CD4-positive, CD25-positive, alpha-beta regulatory T cell (primary cell): ENCODE measurements at places on chromosomes 5 and 9.

DNA sequence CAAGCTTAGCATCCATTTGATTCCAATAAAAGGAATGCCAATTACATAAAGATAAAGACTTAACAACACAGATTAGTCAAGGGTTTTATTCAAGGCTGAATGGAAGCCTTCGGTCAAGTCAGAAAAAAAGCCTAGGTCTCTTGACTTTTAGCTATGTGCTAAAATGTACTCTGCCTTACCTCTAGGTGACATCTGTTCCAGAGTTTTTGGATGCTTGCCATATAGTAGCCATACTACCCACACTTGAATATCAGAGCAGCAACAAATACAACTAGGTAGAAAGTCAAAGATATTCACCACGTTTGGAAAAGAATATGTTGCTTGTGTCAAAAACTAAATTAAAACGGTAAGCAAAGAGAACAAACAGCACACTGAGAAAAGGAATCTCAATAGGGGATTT lies 484.7 kb downstream of the ELAVL2 start:
- DNase-seq = no peak

- no peak for DNase-seq
Observed at GRCh38 chr9:17394881-17395510, 183.9 kb upstream of the SH3GL2 start.

- no peak for DNase-seq
Observed at GRCh38 chr5:39132128-39132447, 57.9 kb upstream of the RICTOR start.

DNA sequence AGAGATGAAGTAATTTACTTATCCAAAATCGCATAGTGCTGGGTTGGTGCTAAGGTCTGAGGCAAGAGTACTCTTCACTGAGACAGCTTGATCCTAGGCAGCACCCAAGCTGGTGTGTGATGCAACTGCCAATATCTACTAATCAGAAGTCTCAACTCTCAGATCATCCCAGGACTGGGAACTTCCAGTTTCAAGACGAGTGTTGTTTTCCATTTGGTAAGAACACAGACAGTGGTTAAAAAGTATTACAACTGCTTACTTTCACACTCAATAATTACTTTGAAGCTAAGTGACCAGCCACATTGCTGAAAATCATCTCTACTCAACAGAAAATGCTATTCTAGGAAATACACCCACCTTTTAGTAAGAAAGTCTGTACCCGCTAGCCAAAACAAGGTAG lies 45.3 kb downstream of the FBXW11 start:
- no peak for DNase-seq

DNA sequence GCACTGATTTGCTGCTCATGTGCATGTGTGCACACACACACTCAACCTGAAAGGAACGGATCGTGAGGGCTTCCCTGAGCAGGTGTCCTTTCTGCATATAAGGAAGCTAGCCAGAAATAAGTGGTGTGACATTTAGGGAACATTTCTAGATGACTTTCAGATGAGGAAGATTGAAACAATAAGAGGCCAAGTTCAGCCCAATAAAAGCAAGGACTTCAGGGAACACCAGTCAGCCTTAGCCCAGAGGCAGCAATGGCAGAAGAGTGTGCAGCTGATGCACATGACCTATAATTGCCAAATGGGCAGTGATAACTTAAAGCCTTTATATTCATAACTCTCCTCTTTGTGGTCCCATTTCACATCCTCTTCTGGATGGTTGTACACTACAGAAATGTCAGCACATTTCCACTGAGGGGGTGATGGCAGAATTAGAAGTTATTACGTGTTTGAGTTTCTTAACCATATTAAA lies 255.5 kb downstream of the TRIM32 start:
- DNase-seq = no peak

- no peak for DNase-seq
Observed at GRCh38 chr5:76625087-76625815, 2.0 kb upstream of the F2RL2 start.

- no peak for DNase-seq
Observed at GRCh38 chr5:7074176-7074575, 321.8 kb upstream of the ADCY2 start.

- no peak for DNase-seq
Observed at GRCh38 chr9:134647359-134648080, 5.9 kb downstream of the COL5A1 start.

DNA sequence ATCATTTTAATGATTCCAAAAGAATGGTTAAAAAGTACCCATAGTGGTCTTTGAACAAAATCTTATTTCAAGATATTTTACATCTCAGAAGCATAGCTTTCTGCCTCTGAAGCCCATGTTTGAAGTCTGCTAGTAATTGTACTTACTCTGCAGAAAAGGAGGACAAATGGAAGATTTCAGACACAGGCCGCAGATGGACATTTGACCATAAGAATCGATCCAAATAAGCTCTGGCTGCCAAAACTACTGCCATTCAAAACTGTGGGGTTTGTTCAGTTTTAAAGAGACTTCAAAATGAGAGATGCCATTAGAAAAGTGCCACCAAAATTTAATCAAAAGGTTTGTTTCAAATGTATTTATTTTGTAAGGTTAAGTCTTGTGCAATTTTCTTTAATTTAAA lies 306.7 kb downstream of the DTWD2 start:
- no peak for DNase-seq

- no peak for DNase-seq
Observed at GRCh38 chr9:130896233-130897014, at the start of gene QRFP. QRFP (minus strand) TSS chr9:130896812; CDS start chr9:130893838, 2,974 bp downstream.

GRCh38 chr9:11269036-11269435 lies 656.2 kb upstream of the PTPRD start:
- DNase-seq = no peak

- DNase-seq = no peak
Observed at GRCh38 chr5:145479857-145480256, 355.3 kb downstream of the PRELID2 start.
